ENCODE measurements at places on chromosomes 1 and 21. TPM values are rescaled to one million over a fixed set of nuclear protein-coding genes. Genes with fewer than 3 reads are reported as not detected.
A peak's percentile ranks its signal among the peaks of the same experiment; 100 is the strongest.

CCDC27 gene
- total RNA-seq = not detected

- no peak for DNase-seq
Observed at GRCh38 chr1:67382292-67382691, 47.9 kb downstream of the SERBP1 start.

- no peak for DNase-seq
Observed at GRCh38 chr1:178358456-178358855, 138.3 kb downstream of the CLEC20A start.

SMIM1 gene
- 0.90 TPM for total RNA-seq

BNIPL gene
- under 0.01 TPM for total RNA-seq

DNA sequence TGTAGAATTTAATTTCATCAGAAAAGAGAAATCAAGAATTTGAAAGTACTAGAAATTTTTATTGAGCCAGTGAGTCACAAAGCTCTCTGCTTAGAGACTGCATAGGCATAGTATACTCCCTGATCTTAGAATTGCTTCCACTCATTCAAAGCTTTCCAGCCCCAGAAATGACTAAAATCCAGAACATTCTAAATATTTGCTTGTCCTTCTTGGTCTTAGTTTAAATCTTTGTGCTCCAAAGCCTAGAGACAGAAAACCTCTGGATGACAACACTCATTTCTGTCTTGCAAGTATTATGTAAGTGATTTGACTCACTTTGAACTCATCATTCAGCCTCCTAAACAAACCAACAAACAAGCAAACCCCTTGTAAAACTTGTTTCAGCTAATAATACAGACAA, 74.2 kb downstream of the PTPRC start:
- peak; percentile 69 for DNase-seq

All from IMR-90 (cell line).